ENCODE measurements at places on chromosomes 4 and X. TPM values are rescaled to one million over a fixed set of nuclear protein-coding genes. Genes with fewer than 3 reads are reported as not detected.

Gene KCTD8
- not detected for total RNA-seq

Gene RTL3
- total RNA-seq: not detected

Gene PFKFB1
- 0.11 TPM for total RNA-seq

Gene SATL1
- total RNA-seq: not detected

Gene IGSF1
- total RNA-seq: 0.47 TPM
